ENCODE measurements at places on chromosomes 16 and 17.

- no peak for DNase-seq
Measured at GRCh38 chr17:55062921-55063320, 94.4 kb downstream of the STXBP4 start.

GRCh38 chr17:81738801-81739393 lies 26.8 kb downstream of the SLC25A10 start:
- DNase-seq, result no peak

DNA sequence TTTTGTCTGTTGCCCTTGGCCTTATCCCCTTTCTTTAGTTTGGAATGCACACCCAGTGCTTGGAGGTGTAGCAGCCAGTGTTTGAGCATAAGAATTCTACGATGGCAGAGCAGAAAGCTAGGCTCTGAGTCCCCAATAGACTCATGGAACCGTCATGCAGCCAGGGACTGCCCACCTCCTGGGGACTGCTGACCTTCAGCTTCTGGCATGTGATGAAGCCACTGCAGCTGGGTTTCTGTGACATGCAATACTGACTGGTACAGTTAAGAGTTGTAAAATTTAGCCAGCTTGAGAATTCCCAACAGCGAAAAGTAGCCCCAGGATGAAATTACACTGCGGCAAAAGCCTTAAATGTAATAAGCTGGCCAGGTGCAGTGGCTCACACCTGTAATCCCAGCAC lies 9.0 kb upstream of the MAP3K14 start:
- no peak for DNase-seq

- DNase-seq, result no peak
Measured at GRCh38 chr17:81328489-81328888, 33.4 kb upstream of the SLC38A10 start.

GRCh38 chr16:57045694-57046381 lies 46.5 kb upstream of the CPNE2 start:
- peak; percentile 60 for DNase-seq

DNA sequence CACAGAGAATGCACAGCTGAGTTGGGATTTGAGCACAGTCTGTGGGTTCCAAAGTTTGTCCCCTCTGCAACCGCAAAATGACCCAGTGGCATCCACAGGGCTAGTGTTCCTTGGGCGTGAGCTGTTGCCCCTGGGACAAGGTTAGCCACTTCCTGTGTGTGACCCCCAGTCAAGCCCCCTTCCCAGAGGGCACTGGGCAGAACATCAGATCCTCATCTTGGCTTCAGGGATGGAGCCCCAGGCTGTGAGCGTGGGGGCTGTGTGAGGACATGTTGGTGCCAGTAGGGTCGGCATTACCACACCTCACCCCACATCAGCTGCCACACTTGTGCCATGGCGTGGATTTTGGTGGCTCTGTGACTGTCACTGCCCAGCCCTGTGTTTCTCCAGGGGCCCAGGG lies 55.3 kb downstream of the USP22 start:
- DNase-seq, result no peak

DNA sequence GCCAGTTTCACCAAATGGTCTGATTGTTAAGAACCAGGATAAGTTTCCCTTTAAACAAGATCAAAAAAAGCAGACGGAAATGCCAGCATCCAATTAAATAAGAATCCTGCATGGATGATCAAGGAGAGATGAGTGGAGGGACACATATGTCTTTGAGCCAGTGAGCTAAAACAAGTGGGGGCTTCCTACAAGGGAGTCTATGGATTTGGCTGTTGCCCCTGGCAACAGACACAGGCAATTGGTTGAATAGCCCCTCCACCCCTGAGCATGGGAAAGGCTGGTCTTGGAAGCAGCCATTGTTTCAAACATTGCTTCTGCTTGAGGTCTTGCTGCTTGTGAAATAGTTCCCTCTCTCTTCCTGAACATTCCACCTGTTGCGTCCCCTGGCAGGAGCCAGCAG lies 374.7 kb upstream of the ERCC4 start:
- DNase-seq, result no peak

GRCh38 chr17:40323391-40324381 lies 14.7 kb downstream of the RARA start:
- peak; percentile 74 for DNase-seq

- DNase-seq, result no peak
Measured at GRCh38 chr16:27799896-27800295, 250.0 kb downstream of the KATNIP start.

GRCh38 chr17:80187090-80187489 lies 17.3 kb downstream of the CARD14 start:
- no peak for DNase-seq

DNA sequence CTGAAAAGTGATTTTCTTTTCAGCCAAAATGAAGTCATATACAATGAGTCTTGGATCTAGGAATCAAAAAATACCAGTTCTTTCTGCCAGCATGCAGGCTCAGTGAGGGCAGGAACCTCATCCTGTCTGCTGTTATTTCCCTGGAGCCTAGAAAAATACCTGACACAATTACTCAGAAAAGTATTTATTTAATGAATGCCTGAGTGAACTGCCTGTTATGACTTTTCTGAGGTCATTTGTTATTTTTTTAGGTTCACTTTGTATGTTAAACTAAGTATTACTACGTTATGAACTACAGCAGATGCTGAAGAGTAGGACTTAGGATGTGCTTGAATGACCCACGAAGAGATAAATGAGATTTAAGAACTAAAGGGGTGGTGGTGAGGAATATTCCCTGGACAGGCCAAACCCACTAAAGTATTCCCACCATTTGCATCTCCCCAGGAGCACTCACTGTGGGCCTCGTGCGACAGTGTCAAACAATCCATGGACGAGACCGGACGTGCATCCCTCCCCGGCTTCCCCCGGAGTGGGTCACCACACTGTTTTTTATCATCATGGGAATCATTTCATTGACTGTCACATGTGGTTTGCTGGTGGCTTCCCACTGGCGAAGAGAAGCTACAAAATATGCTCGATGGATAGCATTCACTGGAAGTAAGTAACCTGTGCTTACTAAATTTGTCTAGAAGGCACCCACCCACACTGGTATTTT lies 17.1 kb upstream of the VWA3A start:
- DNase-seq, result no peak

DNA sequence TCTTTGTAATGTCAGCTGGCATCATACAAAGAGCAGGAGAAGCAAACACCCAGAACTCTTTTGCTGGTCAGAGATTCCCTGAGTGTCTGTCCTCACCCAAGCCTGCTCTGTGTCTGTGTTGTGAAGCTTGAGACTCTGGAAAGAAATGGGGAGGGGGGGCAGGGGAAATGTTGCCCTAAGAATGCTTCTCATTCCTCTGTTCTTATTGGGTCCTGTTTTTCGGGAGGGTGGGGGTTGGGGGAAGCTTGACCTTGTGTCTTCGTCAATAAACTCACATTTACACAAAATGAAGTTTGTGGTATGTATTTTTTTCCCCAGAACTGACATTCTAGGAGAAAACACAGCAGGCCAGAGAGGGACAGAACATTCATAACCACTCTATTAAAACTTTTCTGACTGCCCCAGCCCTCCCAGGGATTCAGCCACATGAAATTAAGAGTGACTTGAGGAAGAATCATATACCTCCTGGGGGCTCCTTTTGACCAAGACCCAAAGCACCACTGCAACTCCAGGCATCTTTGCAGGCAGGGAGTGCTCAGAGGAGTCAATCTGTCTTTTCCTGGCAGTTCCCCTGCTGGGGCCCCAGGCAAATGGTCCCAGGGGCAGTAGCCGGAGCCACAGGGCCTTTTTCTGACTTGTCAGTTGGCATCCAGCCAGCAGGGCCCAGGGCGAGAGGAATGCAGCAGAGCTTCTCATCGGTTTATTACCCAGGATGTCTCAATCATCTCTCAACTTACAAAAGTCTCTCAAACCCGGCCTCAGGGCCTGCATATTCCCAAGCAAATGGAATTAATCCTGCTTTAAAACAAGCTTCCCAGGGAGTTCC lies 5.1 kb upstream of the RASL10B start:
- no peak for DNase-seq

- DNase-seq, result no peak
Measured at GRCh38 chr17:82843904-82844680, 4.3 kb upstream of the ZNF750 start.

- no peak for DNase-seq
Measured at GRCh38 chr16:31718998-31719397, 154.6 kb upstream of the ZNF267 start.

DNA sequence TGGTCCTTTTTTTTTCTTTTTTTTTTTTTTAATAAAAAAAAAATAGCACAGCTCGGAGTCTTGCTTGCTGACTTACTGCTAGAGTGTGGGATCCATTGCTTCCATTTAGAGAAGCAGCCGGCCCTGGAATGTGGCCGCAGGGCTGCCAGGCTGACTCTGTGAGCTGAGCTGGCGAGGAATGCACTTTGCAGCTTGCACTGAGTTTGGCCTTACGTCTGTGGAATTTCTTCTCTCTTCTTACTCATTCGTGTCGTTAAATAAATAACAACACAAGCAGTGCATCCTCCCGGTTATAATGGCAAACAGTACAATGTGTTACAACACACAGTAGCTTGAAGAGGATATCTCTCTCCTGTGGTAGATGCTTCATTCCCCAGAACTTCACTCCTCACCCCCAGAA lies 69.2 kb downstream of the PRKCB start:
- DNase-seq, result no peak

GRCh38 chr17:67051837-67052236 lies 7.5 kb downstream of the CACNG1 start:
- no peak for DNase-seq

DNA sequence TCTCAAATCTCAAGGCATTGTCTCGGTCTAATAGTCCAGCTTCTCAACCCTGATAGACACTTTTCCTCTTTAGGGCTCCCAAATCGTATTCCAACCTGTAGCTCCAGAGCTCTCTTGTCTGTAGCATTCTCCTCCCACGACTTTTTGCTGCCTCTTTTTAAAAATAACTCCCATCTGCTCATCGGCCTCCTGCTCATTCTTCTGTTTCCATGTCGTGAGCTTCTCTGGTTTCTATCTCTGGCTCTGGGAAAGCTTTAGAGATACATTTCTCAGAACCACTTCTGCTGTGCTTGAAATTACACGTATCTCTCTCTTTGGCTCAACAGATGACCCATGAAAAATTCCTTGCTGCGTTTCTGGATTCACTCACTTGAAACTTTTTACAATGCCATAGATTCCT lies 609.6 kb upstream of the C16orf82 start:
- no peak for DNase-seq

DNA sequence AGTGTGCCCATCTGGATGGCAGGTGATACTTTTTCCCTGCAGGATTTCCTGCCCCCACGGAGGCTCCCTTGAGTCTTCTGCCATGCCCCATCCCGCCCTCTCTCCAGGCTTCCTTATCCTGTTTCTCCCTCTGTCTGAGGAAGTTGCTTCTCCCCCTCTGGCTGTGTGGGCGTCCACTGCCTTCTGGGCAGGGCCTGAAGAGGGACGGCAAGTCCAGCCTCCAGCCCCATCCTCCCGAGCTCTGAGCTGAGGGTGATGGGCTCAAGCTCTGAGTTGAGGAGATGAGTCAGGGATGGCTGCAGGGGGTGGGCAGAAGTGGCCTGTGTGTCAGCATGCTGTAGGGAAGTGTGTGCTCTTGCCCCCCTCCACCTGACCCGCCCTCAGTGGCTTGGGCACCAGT lies 14.2 kb upstream of the RAP1GAP2 start:
- DNase-seq, result no peak

GRCh38 chr16:2478279-2478678 lies 3.4 kb downstream of the TBC1D24 start:
- no peak for DNase-seq

DNA sequence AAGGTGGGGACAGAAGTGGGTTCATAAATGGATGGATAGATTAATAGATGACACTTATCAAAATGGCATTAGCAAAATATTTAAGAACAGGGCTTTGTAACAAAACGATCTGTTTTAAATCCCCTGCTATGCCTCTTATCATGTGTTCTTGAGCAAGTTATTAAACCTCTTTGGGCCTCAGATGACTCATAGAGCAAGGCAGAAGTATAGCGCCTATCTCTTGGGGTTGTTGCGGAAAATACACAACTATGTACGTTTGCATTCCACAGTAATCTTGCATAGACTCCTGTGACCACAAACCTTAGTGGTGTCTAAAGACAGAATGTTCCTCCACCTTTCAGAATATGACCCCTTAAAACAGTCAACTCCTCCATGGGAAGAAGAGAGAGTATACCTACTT lies 116.8 kb downstream of the CDYL2 start:
- no peak for DNase-seq

DNA sequence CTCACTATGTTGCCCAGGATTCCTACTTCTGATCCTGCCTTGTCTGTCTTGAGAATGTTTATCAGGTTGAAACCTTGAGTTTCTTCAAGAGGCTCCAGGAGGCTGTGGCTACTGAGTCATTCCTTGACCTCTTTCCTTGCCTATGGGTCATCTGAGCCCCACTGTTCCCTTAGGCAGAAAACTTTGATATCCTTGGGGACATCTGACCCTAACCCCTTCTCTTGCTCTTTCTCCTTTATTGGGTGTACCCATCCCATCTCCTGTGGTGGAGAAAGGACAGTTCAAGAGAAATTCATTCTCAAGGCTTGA lies 12.5 kb downstream of the ARL4D start:
- no peak for DNase-seq

DNA sequence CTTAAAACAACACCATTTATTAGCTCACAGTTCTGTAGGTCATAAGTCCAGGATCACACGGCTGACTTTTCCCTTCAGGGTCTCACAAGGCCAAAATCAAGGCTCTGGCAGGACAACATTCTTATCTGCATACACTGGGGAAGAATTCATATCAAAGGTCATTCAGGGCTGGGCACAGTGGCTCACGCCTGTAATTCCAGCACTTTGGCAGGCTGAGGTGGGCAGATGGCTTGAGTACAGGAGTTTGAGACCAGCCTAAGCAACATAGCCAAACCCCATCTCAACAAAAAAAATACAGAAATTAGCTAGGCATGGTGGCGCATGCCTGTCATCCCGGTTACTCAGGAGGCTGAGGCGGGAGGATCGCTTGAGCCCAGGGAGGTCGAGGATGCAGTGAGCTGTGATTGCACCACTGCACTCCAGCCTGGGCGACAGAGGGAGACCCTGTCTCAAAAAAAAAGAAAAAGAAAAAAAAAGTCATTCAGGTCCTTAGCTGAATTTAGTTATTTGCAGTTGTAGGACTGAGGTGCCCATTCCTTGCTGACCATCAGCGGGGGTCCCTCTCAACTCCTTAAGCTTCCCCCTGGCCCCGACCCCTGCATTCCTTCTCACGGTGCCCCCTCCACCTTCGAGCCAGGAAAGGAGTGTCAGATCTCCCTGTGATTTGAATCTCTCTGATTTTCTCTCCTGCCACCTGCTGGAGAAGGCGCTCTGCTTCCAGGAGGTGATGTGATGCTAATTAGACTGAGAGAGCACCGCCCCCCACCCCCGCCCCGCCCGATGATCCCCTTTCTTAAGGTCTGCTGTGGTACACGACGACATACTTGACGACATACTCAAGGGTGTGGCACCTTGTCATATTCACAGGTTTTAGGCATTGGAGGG lies 91.8 kb upstream of the CLEC18A start:
- no peak for DNase-seq

Measured in stimulated activated CD8-positive, alpha-beta memory T cell treated with anti-CD3 and anti-CD28 coated beads, Interleukin-4, amount 100 ng/mL, for 48 hours (primary cell).